ENCODE measurements at places on chromosomes 5 and 9.

GRCh38 chr5:6424110-6424659, 24.5 kb upstream of the UBE2QL1 start:
- no peak for DNase-seq

- DNase-seq, result no peak
Measured at GRCh38 chr9:37746448-37747270, 6.9 kb upstream of the TRMT10B start.

- DNase-seq, result peak; percentile 31
Measured at GRCh38 chr5:175059687-175060211, 335.4 kb downstream of the MSX2 start.

GRCh38 chr5:127599320-127599719, 49.6 kb upstream of the CTXN3 start:
- no peak for DNase-seq

DNA sequence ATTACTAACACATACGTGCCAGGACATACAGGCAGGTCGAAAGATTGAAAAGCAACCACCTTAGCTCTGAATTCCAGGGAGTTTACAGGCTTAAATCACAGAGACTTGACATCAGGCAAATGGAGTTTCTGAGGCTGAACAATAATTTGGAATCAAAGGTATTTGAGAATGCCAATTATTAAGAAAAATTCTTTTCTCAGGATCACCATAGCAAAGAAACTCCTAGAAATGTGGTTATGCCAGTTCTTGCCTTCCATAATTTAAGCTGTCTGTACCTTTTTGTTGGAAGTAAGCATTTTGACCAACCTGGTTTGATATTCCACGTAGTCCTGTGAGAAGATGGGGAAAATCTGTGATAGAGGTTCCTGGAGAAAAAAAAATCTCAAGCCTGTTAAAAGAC, 312.4 kb upstream of the SMARCA2 start:
- no peak for DNase-seq

DNA sequence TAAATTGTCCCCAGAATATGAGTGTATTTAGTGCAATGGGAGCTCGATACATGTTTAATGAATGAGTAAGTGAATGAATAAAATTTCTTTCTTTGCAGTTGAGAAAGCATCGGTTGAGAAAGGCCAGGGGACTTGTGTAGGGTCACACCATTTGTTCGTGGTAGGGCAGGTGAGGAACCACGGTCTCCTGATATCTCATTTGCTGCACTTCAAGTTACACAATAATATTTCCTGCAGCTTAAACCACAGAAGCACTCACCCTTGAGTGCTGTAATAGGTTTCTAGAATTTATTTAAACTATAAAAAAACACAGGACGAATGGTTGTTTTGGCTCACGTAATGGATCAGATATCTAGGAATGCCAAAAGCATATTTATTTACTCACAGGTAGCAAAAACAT, 429.8 kb downstream of the SPATA31D1 start:
- no peak for DNase-seq

DNA sequence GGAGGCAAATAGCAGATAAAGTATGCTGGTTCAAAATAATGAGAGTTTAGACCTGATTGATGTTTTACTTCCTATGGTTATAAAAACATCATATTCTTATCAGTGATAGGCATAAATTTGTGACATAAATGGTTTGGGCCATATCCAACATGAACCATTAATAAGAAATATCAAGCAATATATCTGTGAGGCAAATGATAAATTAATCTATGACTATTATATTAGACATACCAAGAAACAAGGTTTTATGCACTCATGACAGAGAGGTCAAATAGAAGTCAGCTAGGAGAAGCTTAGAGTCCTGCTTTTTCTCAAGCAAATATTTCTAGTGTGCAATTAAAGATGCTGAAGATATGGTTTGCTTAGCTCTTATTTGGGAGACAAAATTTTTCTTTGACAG, 10.4 kb downstream of the SMIM3 start:
- DNase-seq, result no peak

GRCh38 chr9:118455259-118455658, 751.1 kb downstream of the TLR4 start:
- DNase-seq, result no peak

- DNase-seq, result no peak
Measured at GRCh38 chr9:114688909-114689610, 7.1 kb upstream of the TEX48 start.

DNA sequence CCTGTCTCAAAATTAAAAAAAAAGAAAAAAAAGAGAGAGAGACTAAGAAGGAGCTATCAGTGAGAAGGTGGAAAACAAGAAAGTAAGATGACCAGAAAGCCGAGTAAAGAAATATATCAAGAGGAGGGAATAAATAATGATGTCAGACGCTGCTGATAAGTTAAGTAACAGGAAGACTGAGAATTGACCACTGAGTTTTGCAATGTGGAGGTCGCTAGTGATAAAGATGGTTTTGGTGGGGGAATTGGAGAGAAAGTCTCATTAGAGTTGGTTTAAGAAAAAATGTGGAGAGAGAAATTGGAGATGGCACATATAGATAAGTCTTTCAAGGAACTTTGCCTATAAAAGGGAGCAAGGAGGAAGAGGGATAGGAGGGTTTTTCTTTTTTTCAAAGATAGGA, 91.9 kb downstream of the RAD23B start:
- no peak for DNase-seq

- no peak for DNase-seq
Measured at GRCh38 chr5:120767178-120767820, 303.2 kb downstream of the PRR16 start.

DNA sequence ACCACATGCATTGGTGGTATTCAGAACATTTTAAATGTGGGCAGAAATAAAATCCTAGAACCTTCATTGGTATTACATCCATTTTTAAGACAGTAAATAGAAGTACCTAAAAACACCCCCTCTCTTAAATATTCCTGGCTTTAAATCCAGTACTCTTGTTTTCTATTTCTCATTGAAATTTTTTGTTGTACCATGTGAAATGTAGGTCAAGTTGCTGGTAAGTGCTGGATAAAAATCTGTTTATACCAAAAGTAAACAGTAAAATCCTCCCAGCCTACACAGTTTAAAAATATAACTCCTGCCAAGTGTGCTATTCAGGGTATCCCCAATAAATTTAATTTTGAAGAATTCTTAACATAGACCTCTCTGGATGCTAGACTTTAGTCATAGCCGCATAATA, 75.0 kb upstream of the FST start:
- DNase-seq, result no peak

DNA sequence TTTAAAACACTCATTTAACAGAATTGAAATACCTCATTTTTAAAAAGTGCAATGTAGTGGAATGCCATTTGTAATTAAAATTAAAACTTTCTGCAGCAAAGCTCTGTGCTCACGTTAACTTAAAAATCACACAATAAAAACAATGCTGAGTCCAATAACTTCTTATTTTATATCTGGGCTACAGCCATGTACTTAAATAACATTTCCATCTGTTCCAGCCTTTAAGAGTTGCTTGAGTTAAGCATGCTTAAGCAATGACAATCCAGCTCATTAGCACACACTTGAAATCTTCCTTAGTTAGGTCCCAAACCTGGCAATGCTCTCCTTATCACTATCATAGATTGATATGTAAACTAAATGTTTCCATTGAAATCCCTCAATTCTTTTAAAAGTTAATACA, 132.3 kb upstream of the CDH12 start:
- DNase-seq, result no peak

DNA sequence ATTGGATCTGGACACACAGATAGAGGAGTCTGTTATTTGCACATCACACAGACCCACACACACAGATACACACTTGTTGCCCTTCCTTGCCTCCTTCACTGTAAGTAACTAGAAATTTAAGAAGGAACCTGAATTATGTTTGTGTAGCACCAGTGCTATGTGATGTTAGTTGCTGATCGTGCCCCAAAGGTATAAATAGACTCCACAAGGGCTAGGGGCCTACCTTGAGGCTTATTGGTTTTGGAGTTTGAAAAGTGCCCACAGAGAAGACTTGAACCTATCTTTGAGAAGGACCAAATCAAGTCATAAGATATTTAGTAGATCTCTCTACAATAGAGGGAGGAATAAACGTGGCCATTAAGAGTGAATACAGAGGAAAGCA, 8.8 kb upstream of the TGFBI start:
- no peak for DNase-seq

- DNase-seq, result no peak
Measured at GRCh38 chr9:69323861-69324260, 1.2 kb upstream of the ENTREP1 start.

DNA sequence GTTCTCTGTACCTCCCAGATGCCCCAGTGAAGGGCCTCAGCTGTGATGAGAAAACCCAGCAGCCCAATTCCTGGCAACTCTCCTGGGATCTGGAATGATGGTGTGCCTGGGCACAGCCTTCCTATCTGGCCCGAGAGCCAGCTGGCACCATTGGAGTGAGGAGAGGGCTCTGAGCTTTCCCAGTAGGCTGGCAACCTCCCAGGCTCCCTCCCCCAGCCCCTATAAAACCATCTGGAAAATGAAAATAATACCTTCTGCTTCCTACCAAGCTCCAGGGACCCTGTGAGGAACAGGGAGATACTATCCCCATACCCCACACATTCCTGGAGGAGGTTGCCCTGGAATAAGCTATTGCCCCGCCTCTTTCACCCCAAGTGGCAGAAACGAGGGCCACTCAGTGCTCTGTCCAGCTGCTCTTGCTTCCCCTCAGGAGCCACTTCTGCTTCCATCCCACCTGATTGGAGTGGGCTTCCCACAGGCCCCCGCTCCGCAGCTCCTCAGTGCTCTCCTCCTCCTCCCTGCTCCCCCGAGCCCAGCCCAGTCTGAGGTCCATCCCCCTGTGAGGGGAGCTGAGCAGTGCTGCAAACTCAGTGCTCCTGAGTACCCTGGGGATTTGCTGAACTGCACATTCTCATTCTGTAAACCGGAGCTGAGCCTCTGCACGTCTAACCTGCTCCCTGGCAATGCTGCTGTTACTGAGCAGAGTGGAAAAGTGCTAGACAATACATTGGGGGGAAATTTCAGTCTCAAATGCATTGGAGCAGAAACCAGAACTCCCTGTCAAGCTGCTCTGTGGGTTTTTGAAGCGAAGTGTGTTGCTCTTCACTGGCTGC, 74.7 kb downstream of the THBS4 start:
- DNase-seq, result no peak

DNA sequence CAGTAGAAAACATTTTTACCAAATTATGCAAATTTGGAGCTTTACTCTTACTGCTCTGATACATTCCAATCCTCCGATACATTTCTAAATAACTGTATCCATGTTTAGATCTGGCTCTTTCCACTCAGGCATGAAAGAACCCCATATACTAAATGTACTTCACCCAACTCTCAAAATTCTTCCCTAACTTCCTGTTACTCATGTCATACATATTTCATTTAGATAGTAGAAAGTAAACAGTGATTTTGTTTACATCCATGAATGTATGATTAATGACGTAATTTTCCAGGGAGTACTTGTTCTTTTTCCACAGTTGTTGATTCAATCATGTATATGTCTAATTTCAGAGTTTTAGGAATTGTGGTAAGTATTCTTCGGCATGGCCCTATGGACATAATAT, 1426.5 kb upstream of the C9orf72 start:
- DNase-seq, result no peak

DNA sequence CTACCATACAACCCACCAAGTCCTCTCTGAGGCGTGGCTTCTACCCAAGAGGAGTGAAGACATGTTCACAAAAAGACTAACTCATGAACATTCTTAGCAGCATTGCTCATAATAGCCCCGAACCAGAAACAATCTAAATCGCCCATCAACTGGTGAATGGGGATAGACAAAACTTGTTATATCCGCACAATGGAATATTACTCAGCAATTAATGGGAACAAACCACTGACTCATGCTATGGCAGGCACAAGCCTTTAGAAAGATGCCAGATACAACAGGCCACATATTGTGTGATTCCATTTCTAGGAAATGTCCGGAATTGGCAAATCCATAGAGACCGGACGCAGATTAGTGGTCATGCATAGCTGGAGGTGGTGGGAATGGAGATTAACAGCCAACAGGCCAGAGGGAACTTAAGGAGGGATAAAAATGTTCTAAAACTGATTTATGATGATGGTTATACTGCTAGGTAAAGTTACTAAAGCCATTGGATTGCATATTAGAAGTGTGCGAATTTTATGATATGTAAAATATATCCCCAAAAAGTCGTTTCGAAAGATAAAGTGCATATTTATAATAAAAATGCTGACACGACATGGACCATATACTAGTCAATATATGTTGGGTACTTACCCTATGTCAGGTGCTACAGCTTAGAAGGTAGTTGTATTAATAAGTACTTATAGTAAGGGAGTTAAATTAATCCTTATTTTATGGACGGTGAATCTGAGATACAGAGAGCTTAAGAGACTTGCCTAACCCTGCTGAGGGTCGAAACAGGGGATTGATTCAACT, 55.4 kb downstream of the LHX2 start:
- no peak for DNase-seq

DNA sequence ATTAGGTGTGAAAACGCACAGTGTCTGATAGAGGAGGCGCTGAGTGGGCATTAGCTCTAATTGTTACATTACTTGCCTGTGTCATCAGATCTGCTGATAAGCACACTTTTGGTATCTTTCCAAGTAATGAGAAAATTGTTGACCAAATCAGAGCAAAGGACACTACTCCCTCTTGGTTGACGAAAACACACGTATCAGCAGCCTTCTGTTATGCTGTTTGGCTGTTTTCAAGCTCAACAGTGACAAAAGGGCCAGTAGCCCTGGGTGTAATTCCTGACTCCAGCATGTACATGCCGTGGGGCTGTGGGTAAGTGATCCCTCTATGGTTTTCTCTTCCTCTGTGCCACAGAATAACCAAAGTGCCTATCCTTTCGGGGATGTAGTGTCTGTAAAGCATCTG, 151.4 kb downstream of the AUH start:
- no peak for DNase-seq

DNA sequence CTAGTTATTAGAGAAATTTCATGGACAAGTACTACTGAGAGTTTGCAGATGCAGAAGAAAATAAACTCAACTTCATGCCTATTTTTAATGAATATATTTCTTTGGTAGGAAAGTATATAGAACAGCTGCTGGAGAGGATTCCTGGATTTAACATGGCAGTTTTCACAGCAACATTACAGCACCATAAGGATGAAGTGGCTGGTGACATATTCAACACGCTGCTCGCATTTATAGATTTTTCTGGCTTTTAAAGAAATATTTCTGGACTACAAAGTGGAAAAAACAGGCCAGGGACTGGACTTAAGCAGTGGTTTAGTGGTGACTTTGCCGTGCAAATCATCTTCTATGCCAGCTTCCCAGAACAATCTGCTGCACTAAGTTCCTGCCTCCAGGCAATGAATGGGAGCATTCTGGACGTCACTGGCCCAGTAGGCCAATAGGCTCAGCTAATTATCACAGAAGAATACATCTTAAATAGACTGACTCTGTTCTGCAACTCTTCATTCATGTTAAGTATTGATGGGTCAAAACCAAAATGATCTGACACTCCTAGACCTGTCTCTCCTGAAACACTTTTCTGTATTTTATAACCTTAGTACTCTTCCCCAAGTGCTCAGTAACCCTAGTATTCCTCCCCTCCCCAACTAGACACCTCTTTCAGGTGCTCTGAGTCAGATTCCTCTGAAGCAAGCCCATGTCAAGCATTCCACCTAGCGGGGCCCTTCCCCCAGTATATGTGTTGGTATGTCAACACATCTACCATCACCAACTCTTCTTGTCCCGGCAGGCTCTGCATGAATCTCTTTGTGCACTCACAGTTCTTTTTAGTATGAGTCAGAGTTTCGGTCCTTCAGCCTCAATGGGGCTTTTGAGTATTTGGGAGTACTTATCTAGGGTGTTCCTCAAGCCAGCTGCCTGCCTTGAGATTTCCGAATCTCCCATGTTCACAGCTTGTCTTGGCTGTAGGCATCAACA, 625.5 kb downstream of the CHSY3 start:
- no peak for DNase-seq

- DNase-seq, result no peak
Measured at GRCh38 chr5:16792598-16793275, 143.4 kb downstream of the MYO10 start.

GRCh38 chr5:109989161-109989560, 299.4 kb downstream of the MAN2A1 start:
- no peak for DNase-seq

All from right renal pelvis (tissue), 4 donors.